ENCODE measurements at places on chromosomes 13 and 19.

DNA sequence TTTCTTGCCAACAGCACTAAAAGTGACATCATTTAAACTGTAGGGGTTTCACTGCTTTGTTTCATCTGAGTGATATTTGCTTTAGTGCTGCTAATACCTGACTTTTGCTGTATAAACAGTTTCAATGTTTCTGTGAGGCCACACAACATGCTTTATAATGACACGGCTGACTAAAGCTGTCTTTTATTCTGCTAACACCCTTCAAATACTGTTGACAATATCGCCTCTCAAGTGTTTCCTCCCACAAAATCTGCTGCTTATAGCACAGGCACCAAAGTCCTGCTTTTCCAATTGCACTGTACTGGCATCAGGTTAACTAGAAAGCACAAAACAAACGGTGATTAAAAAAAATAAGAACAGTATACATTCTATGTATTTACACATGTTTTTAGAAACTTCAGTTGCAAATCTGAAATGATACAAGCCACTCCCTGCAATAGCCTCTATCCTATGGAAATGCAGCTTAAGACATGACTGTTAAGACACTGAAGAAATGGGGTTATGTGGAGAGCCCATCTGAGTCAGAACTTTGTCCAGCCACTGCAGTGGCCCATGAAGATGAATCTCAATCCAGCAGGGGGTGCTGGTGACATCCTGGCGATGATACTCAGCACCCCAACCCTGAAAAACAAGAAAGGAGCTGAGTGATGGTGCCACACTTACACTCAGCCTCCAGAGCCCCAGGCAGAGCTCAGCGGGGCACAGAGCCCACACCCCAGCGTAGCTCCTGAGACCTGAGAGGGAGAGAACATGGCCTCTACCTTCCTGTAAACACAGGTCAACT lies 29.4 kb downstream of the RFXAP start:
- peak; percentile 14 for DNase-seq

GRCh38 chr19:38492181-38492813 lies 58.8 kb downstream of the RYR1 start:
- no peak for DNase-seq

- DNase-seq: no peak
Observed at GRCh38 chr13:97914540-97914939, 38.9 kb upstream of the IPO5 start.

DNA sequence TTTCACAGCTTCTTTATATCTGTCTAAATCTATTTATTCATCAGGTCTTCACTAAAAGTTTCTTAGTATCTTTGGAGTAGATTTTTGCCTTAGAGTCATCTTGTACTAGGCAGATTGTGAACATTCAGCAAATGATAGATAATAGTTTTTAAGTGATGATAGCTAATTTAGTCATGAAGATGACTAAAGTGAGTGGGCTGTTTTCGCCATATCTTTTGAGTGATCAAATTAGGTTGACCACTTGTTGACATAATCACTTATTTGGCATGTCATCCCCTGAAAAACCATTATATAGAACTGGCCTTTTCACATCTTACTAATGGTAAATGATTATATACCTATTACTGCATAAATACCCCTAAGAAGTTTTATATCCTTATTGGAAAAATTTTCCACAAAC lies 999.2 kb downstream of the PCDH17 start:
- no peak for DNase-seq

- DNase-seq: no peak
Observed at GRCh38 chr13:53191091-53191490, 162.5 kb downstream of the OLFM4 start.

DNA sequence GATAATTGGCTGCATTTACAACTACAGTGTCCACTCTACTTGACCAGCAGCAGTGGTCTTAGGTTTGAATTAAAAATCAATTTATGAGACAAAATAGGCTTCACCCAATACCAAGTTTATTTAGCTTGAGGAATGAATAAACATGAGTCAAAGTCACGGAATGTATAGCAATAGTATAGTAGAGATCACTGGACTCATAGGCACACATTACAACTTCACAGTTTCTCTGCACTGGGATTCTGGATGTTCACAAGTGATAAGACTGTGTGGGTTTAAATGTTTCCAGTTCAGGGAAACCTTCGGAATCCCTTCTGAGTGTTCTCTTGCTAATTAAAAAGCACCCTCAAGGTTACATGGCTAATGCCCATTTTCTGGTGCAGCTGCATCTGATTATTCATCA lies 1064.9 kb downstream of the SLITRK5 start:
- no peak for DNase-seq

GRCh38 chr13:112441226-112441625 lies 65.1 kb downstream of the SPACA7 start:
- DNase-seq: no peak

DNA sequence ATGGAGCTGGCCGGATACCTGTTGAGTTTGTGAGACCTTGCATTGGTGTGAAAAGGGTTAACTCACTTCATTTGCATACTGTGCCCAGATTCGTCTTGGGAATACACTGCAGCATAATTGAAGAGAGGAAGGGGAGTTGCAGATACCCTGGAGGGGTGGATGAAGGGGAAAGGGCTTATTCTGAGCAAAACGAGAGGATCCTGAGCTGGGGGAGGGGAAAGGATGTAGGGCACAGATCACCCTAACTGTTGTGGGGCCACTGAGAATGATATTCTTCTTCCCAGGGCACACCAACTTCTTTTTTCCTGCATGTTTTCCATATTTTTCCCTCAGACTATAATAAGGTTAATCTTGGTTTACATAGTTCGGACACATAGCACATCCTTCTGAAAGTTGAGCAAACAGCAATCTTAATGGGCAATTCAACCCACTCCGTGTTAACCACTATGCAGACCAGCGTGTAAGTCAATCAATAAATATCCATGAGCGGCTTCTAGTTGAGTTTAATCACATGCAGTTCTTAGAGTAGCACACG lies 11.7 kb upstream of the PTPRS start:
- no peak for DNase-seq

GRCh38 chr13:79385694-79386093 lies 20.4 kb downstream of the RBM26 start:
- DNase-seq: no peak

DNA sequence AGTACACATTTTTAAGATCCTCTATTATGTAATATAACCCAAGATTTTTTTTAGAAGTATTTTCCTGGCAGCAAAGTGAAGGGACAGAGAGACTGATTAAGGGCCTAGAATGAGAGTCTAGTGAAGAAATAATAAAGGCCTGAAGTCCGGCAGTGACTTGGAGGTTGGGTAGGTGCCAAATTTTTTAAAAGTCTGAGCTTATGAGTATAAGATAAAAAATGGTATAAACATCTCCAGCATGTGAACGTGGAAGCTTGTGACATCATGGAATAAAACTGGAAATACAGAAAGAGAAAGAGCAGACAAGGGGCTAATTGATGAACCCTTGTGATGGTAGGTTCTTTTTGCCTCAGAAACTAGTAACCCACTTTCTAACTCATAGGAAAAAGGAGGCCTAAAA lies 174.6 kb downstream of the SUCLA2 start:
- DNase-seq: no peak

GRCh38 chr19:6087074-6087571 lies 23.2 kb downstream of the RFX2 start:
- DNase-seq: peak; percentile 93

GRCh38 chr13:96771486-96772367 lies 222.5 kb downstream of the OXGR1 start:
- no peak for DNase-seq

DNA sequence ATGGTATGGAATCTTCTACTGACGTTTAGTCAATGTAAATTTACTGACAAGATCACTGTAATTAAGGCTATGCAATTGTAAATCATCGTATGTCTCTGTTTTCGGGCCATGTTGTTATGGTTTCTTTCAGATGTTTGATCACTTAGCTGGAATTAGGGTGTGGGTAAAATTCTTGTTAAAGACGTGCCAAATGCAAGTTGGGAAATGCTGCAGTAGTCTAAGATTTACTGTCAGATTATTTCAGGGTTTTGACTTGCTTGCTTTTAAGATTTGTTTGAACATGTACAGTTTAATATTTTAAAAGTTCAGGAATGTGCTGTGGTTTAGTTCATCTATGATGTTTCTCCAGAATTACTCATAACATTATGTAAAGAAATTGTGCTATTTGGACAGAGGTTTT lies 10.8 kb downstream of the NDFIP2 start:
- no peak for DNase-seq

- no peak for DNase-seq
Observed at GRCh38 chr19:51365211-51365964, 800 bp downstream of the ETFB start.

GRCh38 chr19:51771376-51772130 lies 10.6 kb downstream of the FPR2 start:
- DNase-seq: no peak

- no peak for DNase-seq
Observed at GRCh38 chr13:21089830-21090229, 28.4 kb upstream of the LATS2 start.

DNA sequence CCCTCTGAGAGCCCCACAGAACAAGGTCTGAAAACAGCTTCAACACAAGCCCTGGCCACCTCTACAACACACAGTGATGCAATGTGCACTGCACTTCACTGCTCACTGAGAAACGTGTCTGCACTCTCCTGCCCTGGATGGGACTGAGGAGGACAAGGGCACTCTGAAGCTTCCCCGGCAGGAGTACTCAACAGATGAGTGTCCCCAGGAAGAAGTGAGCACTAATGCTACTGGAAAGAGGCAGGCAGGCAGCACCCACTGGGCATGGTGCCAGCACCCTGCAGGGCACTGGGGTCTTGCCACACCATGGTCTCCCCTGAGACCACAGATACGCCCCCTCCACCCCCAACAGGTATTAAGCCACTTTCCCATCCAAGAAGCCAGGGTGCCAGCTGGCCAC lies 17.7 kb upstream of the SLC35E1 start:
- no peak for DNase-seq

- DNase-seq: no peak
Observed at GRCh38 chr13:40651866-40652587, 14.4 kb downstream of the FOXO1 start.

DNA sequence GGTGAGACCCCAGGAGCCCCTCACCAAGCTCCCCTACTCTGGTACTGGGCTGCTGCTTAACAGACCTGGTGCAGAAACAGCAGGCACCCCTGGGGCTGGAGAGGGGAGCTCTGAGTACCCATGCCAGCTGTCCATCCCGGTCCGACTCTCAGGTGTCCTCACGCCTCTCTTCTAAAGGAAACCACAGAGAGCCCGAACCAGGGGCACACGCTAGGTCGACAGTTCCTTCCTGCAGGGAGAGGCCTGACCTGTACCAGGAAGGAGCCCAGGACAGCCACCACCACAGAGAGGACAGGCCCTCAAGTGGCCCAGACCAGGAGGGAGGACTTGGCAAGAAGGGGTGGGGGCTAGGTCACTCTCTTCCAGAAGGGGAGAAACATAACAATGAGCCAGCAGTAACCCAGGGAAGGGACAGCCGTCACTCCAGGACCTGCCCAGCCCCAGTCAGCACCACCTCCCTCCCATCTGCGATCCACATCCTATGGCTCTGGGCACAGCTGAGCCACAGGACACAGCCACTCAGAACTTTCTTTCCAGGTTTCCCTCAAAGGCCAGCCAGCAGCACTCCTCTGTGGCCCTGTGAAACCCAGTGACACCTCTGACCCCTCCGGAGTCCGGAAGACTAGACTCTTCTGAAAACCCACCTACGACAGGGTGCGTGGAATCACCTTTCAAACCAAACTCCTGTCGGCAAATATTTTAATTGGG lies 13.0 kb upstream of the SLC35E1 start:
- DNase-seq: no peak

DNA sequence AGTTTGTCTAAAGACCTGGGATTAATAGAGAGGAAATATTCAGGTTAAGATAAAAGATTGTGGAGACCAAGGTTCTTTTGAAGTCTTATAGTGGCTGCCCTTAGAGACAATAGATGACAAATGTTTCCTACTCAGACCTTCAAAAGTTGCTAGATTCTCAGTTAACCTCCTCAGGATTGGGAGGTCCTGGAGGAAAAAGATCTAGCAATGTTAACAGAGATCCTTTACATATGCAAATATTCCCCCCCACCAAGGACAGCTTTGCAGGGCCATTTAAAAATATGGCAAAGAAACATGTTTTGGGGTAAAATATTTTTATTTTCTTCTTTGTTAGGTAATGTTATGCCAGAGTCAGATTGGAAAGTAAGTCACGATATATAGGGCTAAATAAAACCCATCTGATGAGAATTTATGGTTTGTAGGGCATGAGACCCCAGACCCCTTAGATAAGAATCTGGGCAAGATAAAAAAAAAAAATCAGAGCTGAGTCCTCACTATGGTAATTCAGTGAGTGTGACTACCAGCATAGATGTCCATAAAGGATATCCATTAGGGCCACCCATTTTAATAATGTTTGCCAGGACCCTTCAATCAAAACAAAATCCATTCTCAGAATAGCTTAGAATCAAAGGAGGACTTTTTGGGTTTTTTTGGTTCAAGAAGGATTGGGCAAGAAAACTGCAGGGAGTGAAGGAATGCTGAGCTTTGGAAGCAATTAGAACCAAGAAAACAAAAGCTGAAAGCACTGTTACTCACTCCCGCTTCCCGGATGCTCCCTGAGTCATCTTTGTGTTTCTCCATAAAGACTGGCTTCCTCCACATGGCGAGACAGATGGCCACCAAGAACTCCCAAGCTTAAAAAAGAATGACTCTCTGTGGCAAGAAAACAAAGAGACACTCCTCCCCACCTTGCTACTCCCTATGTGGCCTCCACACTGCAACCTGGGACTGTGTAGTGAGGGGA lies 28.2 kb downstream of the VSTM1 start:
- DNase-seq: no peak

- DNase-seq: no peak
Observed at GRCh38 chr19:11345122-11345803, 805 bp downstream of the TMEM205 start.

GRCh38 chr19:46845959-46846459 lies 4.6 kb downstream of the AP2S1 start:
- DNase-seq: no peak

DNA sequence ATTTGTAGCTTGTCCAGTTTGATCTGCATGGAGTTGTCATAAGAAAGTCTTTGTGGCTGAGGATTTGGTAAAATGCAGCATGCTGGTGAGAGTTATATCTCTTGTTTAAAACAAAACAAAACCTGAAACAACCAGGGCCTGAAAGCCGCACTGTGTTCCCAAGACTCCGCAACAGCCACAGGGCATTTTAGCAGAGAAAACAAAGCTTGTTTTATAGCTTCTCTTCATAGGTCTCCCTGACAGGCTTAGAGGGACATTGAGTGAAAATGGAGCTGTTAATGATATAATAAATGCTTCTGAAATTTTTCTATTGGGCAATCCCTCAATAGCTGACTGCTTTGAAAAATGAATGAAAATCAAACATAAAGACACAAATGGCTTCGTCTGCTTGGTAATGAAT lies 148.7 kb upstream of the RNF113B start:
- peak; percentile 60 for DNase-seq

GRCh38 chr13:111950697-111951096 lies 116.3 kb upstream of the SOX1 start:
- DNase-seq: no peak

- DNase-seq: no peak
Observed at GRCh38 chr13:100068133-100068931, 20.6 kb upstream of the PCCA start.

DNA sequence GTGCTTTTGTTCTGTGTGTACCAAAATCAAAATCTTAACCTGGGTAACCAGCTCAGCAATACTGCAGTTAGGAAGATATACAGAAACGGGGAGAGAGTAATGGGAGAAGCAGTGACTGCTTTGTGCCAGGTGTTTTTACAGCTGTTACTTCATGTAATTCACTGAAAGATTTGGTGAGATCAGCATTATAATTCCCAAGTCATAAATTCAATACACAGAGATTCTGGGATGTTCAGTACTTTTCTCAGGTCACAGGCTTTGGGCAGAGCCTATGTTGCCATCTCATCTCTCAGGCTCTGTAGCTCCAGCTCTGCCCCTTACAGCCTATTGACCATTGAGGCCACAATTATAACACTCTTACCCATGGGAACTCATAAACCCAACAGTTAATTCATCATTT lies 138.5 kb downstream of the ZAR1L start:
- DNase-seq: no peak

Measured in NCI-H1417 treated with DMSO at 0.1 percent for 48 hours (cell line).